Stimulated activated CD8-positive, alpha-beta memory T cell treated with anti-CD3 and anti-CD28 coated beads, Interleukin-4, amount 100 ng/mL, for 1 hour (primary cell): ENCODE measurements at places on chromosomes 6 and 20.

GRCh38 chr6:2194643-2195042 lies 50.8 kb downstream of the GMDS start:
- DNase-seq, result no peak

DNA sequence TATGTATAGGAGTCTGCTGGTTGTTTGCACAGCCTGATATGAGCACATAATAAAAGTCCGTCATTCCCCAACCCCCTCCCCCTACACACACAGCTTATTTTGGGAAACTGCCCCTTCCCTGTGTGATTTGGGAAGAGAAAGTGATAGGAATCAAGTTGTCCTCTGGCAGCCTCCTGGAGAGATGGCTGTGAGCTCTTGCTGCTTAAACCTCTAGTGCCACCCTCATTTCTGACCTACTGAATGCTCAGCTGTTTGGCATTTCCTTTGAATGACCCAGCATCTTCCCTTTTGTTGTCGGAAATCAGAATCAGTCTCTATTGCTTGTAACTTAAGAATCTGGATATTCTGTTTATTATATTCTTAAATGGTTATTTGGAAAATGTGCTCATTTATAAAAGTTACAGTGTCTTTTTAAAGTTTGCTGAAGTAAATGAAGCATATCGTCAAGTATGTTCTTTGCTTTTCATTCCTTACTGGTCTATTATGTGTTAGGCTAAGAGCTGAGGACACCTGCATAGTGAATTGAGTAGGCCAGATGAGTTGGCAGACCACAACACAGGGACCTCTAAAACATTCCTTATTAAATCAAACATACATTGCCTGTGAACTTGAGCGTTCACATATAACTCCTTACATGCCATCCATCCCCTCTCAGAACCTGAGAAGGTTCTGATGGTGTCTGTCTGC lies 5.5 kb downstream of the RWDD2A start:
- DNase-seq, result no peak

- DNase-seq, result no peak
Observed at GRCh38 chr6:80376411-80376810, 269.9 kb downstream of the BCKDHB start.

GRCh38 chr6:35014341-35014740 lies 125.3 kb downstream of the ANKS1A start:
- DNase-seq, result no peak
